Muscle of leg (tissue), 16 donors: ENCODE measurements at places on chromosomes 3 and 15. TPM values are rescaled to one million over a fixed set of nuclear protein-coding genes. Genes with fewer than 3 reads are reported as not detected.

HRG gene
- total RNA-seq = 0.04 TPM

GHSR gene
- not detected for total RNA-seq

SLC22A14 gene
- 0.18 TPM for total RNA-seq

FAM3D gene
- total RNA-seq = 0.09 TPM

COL7A1 gene
- 4.2 TPM for total RNA-seq
